AG10803 (cell line): ENCODE measurements at places on chromosomes 2 and 18.

GRCh38 chr2:216810399-216811160, 49.3 kb downstream of the TNP1 start:
- no peak for DNase-seq

GRCh38 chr18:8301427-8302172, 307.6 kb upstream of the RAB12 start:
- peak; percentile 27 for DNase-seq

DNA sequence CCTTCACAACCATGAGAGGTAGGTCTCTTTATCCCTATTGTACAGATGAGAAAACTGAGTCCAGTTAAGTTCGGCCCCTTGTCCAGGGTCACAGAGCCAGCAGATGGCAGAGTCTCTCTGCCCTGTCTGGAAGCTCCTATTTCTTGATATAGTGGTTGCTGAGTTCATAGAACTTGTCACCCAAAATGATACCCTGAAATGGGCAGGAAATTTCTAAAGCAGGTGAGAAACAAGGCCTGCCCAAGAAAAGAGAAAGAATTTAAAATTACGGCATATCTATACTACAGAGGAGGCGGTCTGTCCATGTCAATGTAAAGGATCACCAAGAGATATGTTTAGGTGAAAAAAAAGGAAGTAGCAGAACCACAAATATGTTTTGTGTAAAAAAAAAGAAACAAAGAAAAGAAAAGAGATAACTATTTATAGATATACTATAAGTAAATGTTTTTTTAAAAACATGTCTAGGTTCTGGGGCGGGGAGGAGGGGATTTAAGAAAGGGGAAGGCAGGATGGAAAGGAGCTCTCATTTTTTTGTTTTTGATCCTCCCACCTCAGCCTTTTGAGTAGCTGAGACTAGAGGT, 39.8 kb downstream of the MYO7B start:
- no peak for DNase-seq

GRCh38 chr18:73839441-73839840, 308.2 kb downstream of the FBXO15 start:
- no peak for DNase-seq
